ENCODE measurements at places on chromosomes 2 and 18.

DNA sequence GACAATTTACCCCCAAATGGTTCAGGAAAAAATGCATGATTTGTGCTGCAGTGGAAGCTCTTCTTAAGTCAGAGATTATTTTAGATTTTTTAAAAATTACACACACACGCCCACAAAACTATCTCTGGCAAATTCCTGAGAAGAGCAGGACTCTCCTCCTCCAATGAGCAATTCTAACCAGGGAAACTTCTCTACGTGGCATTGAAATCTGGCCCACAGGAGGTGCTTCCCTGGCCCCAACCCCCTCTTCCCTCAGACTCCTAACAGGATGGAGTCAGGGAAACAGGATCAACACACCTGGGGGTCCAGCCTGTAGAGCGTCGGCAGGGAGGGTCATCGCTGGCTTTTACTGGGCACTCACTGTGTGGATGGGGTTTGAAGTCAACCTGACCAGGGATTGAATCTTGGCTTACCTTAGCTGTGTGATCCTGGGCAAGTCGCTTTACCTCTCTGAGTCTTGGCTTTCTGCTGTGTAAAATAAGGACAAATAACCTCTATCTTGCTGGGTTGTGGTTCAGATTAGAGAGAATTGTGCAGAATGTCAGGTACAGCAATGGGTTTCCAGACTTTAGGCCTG is 65.4 kb upstream of the ASAP2 start:
- no peak for DNase-seq

- DNase-seq: no peak
Observed at GRCh38 chr2:179265082-179265510, 464 bp upstream of the SESTD1 start.

GRCh38 chr18:80132180-80132812 is 23.2 kb downstream of the ADNP2 start:
- DNase-seq: no peak

DNA sequence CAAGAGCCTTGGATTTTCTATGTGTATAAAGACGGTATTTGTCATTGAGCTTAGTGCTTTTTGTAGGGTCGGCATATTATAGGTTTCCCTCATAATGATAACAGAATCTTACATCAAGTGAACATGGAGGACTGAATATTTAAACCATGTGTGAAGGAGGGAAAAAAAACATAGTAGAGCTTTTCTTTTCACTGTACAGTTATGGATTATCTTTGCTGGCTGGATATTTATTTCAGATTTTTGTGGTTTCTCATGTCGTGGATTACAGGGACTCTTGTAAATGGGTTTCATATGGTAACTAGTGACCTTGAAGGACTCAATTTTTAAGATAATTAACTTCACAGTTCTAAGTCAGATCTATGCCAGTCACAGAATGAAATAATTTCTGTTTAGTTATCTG is 330.2 kb upstream of the NRP2 start:
- DNase-seq: no peak

GRCh38 chr2:164485541-164485940 is 135.7 kb downstream of the GRB14 start:
- DNase-seq: no peak

DNA sequence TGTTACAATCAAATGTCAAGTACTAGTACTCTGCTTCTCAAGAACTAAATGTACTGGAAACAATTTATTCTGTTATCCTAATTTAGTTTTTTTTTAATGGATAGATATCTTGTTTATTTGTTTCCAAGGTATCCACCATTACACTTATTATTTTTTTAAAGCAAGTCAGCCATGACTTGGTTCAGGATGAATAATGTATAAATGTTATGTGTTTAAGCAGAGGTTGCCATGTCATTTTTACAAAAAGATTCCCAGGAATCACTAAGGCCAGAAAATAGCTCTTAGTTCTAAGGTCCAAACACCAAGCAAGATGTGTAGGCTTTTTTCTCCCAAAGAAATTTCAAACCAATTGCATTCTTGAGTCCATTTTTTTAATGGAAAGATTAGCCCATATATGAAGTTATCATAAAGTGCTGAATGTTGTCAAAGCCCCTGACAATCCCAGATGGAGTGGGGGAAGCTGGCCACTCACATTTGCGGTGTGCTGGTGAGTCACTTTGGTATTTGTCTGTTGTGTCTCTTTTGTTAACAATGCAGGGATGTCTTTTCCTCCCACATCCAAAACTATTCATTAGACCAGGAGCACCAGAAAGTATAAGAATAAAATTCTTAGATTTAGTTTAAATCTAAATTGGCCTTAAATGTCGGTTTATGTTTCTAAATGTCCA is 158.9 kb downstream of the COL6A3 start:
- DNase-seq: no peak

DNA sequence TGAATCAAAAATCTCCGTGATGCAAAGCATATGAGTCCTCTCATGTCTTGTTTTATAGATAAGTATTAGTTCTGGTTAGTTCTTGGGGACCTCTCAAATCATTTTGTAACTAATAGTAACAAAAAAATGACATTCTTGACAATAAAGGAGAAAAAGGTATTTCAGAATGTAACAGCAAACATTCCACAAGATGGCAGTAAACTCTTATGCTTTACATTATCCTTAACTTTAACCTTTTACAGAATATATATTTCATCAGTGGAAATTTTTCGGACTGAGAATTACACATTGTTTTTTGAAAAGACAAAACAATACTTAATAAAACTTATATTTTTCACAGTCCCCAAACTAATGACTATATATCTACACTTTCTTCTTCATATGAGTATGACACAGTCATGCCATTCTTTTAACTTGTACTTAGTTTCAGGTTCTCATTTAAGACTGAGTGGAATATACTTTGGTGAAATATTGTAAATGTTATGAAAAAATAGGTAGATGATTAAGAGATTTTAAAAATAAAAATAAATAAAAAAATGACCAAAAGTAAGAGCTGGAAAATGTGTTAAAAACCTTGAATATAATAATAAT is 142.9 kb upstream of the NXPH2 start:
- no peak for DNase-seq

GRCh38 chr2:162244541-162245031 is 1.3 kb upstream of the FAP start:
- DNase-seq: peak; percentile 43

GRCh38 chr2:120542911-120543527 is 192.6 kb upstream of the GLI2 start:
- DNase-seq: no peak

GRCh38 chr2:182207049-182207746 is 219.6 kb downstream of the PDE1A start:
- DNase-seq: no peak
